Right hindlimb (tissue), 1 donor: ENCODE measurements at places on chromosomes 16 and 17.

DNA sequence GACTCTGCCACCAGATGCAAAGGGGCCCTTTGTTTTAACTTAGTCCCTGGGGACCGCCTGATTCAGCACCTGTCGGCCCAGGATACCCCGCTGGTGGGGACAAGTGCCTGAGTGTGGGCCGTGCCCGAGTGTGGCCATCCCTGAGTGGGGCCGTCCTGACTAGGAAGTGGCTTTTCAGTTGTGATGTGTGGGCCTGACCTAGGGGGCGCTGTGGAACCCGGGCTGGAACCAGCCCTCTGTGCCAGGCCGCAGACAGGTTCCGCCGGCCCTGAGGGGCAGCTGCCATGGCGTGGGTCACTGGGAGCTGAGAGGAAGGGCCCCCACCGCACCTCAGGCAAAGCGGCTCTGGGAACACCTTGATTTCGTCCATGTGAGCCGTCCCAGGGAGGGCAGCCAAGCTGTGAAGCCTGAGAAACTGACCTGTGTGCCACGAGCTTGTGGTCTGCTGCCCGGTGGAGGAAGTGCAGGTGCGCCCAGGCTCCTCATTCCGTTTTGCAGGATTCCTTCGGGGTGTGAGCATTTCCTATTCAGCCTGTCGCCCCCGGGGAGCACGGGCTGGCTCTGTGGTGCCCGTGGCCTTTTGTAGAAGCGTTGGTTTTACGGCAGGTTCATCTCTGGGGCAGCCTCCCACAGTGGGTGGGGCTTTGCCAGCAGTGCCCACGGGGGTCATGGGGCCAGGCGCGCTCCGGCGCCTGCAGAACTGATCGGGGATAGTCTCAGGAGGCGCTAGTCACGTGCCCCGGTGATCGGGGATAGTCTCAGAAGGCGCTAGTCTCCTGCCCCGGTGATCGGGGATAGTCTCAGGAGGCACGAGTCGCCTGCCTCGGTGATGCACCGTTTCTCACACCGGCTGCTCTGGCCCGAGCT is 5.3 kb downstream of the RPL13 start:
- peak; percentile 49 for DNase-seq

DNA sequence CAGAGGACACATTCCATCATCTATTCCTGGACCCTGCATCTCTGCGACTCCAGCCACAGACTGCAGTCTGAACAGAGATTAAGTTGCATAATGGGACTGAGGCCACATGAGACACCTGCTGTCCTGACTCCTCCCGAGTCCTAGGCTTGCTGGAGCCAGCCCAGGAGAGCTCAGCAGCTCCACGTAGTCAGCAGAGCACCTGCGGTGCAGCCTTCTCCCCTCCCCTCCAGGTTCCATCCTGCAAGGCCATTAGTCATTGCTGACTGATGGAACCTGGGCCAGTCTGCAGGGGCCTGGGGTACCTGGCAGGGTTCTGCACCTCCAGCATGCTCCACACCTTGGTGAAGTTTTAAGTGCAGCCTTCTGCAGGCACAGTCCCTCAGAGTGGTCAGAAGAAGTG is 76.7 kb downstream of the PLD6 start:
- DNase-seq: no peak

- DNase-seq: no peak
Observed at GRCh38 chr17:35295686-35296085, 52.8 kb downstream of the SLFN5 start.

DNA sequence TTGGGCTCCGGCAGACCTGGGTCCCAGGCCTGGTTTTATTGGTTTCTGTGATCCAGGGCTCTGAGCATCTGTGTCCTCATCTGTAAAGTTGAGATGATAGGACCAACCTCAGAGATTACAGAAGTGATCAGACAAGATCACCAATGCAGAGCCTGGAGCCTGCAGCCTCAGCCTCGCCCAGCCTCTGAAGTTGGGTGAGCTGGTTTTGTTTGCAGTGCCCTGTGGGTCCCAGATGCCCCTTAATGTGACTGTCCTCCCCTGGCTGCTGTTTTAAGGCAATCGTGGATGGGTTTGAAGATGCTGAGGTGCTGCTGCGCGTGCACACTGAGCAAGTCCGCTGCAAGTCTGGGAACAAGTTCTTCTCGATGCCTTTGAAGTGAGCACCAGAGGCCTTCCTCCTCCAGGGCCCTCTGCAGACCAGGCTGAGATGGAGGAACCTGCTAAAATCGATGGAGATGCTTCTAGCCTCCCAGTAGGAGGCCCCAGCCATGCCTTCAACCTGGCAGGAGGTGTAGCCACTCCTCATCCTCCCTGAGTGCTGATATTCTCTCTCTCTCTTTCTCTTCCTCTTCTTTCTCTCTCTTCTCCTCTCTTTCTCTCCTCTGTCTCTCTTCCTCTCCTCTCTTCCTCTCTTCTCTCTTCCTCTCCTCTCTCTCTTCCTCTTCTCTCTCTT is 5.6 kb upstream of the MMP15 start:
- peak; percentile 3 for DNase-seq

DNA sequence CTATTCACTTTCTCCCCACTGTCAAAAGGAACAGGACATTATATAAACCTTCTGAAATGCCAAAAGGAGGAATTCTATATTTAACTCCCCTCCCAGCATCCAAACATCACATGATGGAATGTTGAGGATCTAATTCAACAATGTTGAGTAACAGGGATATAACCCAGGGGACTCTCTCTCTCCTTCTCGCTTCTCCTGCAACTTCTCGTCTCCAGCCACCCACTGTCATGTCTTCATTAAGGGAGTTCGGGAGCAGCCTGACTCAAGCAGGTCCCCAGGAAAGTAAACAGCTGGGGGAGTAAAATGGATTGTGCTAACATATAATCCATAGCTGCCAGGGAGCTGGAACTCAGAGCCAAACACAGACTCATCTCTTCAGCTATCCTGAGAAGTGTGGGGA is 51.7 kb downstream of the GRIN2A start:
- no peak for DNase-seq

DNA sequence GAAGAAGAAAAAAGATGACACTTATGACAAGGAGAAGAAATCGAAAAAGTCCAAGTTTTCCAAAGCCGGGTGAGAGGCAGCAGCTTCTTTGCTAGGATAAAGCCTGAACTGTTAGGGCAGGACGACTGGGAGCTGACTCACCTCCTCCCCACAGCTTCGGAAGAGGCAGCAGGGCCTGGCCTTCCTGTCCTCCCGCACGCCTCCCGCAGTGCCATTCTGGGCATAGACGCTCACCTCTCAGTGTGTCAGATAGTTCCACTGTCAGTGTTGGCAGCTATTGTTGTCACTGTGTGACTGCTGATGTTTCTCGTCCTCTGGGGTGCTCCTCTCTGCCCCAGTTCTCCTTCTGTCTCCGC is 12.6 kb downstream of the UBN1 start:
- no peak for DNase-seq

- no peak for DNase-seq
Observed at GRCh38 chr17:41739661-41740352, 5.4 kb upstream of the HAP1 start.
